Stomach (tissue), 19 donors: ENCODE measurements at places on chromosomes 7 and 10. TPM values are rescaled to one million over a fixed set of nuclear protein-coding genes. Genes with fewer than 3 reads are reported as not detected.

IFIT5 gene
- total RNA-seq = 2.9 TPM

C10orf143 gene
- not detected for total RNA-seq

MMD2 gene
- total RNA-seq = not detected

NACAD gene
- total RNA-seq = 9.3 TPM

CASP7 gene
- total RNA-seq = 62.6 TPM

PRKCQ gene
- total RNA-seq = 5.1 TPM

UNCX gene
- total RNA-seq = not detected

EPO gene
- total RNA-seq = not detected

LLCFC1 gene
- total RNA-seq = not detected

SRRM3 gene
- 0.37 TPM for total RNA-seq

CYP3A7 gene
- total RNA-seq = not detected

GNG11 gene
- 32.6 TPM for total RNA-seq

COL26A1 gene
- 0.55 TPM for total RNA-seq
